Motor neuron (in vitro differentiated cells): ENCODE measurements at places on chromosomes 3 and 15. TPM values are rescaled to one million over a fixed set of nuclear protein-coding genes. Genes with fewer than 3 reads are reported as not detected.

DNA sequence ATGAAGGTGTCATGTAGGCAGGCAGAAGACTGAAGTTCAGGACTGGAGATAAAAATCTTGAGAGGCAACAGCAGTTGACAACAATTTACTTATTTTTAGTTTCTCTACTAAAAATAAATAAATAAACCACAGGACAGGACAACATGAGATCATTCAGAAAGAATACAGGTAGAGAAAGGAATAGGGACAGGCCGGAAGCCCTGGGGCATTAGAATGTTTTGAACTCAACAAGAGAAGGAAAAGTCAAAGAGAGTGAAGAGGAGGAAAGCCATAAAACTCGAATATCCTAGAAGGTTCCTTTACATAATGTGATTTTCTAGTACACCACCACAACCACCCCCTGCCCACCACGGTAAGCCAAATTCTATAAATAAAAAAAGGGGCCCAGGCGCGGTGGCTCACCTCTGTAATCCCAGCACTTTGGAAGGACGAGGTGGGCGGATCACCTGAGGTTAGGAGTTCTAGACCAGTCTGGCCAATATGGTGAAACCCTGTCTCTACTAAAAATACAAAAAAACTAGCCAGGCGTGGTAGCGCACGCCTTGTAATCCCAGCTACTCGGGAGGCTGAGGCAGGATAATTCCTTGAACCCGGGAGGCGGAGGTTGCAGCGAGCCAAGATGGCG is 4.7 kb downstream of the PIK3CB start:
- ATAC-seq: no peak

GRCh38 chr15:37709669-37710068 is 224.8 kb upstream of the TMCO5A start:
- no peak for ATAC-seq

DNA sequence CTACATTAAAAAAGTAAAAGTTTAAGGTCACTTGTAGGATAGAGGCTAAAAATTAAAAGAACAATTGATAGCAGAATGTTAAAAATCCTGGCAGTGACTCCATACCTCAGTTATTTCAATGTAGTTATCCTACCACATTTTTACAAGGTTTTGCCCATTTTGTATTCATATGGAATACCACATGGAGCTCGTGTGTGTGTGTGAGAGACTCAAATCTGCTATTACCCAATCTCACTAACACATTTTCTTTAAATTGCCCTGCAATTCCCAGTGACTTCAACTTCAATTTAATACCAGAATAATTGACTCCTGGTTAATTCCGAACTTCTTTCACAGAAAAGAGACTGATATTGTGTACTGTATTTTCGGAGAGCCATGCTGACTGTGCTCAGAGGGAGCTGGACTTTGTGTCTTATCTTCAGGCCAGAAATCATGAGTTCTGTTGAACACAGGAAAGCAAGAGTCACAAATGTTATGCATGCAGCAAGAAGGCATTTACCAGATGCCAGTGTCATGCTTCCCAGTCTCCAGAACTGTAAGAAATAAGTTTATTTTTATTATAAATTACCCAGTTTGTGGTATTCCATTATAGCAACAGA is 529.0 kb upstream of the NECTIN3 start:
- no peak for ATAC-seq

DNA sequence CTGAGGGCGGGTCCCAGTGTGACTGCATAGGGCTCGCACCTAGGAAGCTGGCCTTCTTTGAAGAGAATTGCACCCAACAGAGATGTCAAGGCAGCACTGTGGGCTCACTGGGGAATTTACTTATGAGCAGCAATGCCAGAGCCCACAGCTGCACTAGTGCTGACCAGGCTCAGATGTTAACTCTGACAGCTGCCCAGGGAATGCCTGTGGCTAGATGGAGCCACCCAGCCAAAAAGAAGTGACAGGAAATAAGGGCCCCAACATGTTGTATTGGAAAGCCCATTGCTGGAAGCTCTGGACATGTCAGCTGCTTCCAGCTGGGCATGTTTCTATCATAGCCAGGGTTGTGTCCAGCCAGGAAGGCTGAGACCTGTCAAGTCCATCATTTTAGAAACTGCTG is 90.9 kb upstream of the ZNF280D start:
- ATAC-seq: no peak

DNA sequence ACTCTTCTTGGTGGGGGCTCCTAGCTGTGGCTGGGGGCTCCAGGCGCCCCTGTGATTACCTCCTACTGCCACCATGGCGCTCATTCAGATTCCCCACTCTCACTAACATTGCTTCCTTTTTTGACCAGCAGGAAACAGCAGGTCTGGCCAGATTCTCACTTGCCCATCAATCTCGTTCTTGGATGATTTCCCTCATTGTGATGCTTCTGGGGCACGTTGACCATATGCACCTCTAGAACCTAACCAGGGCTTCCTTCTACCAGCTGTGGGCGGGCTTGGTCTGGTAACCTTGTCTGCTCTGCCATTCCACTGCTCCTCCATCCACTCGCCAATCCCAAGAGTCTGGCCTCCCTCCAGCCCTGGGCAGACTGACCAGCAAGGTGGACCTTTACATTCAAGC is 35.9 kb upstream of the PTPN23 start:
- ATAC-seq: no peak

- ATAC-seq: no peak
Observed at GRCh38 chr3:12253516-12254343, 35.1 kb upstream of the PPARG start.

DNA sequence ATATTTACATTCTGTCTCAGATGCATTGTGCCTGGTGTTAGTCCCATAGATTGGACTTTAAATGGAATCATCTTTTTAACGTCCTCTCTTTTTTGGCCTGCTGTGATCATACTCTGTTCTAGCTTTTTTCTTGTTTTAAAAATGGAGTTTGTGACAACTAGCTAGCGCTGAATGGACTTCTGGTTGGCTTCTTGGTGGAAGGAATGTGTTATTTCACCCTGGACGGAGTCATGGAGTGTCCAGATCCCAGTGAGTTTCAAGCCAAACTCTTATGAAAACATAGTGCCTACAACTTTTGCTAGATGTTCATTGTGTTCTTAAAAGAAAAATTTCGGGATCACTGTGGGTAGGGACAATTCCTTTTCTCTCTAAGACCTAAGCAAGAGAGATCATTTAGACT is 192.6 kb downstream of the TCF12 start:
- ATAC-seq: no peak

- ATAC-seq: no peak
Observed at GRCh38 chr15:25737218-25737643, 125.9 kb downstream of the ATP10A start.

DNA sequence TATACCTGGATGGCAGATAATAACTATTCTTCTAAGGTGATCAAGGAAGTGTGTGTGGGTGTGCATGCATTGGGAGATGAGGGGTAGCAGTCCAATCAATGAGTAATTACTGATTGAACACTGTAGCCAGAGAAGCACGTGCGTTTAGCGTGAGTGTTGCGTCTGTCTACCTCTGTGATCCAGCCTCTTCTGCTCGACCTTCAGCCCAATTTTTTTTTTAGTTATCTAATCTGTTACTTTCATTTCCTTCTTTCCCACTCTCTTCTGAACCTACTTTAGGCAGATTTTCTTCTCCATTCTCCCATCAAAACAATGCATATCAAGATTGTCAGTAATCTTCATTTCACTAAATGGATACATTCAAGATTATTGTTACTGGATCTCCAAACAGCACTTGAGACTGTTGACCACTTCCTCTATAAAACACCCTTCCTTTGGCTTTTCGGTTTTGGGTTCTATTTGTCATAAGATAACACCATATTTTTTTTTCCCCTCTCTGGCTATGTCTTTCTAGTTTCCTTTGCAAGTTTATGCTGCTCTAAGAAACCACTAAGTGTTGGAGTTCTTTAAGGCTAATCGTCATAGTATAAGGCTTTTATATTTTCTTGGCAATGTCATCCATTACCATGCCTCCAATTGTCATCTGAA is 41.0 kb downstream of the MCTP2 start:
- no peak for ATAC-seq

GRCh38 chr3:156260331-156260730 is 140.0 kb downstream of the KCNAB1 start:
- ATAC-seq: peak; percentile 46

DNA sequence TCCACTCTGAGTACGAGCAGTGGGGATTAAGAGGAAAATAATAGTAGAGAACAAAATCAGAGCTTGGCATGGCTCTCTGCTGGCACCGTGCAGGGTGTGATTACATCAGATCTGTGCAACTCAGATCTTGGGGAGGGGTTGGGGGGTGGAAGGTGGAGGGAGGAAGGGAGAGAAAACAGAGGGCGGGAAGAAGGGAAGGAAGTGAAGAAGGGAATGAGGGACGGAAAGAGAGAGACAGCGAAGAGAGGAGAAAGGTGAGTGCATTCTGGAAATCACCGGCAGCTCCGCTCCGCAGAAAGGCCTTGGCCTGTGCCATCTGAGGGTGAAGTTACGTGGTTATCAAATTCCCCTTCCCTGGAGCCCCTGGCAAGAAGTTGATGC is 31.0 kb upstream of the ADAMTS17 start:
- ATAC-seq: no peak

- no peak for ATAC-seq
Observed at GRCh38 chr3:143163562-143164100, 44.1 kb downstream of the CHST2 start.

DNA sequence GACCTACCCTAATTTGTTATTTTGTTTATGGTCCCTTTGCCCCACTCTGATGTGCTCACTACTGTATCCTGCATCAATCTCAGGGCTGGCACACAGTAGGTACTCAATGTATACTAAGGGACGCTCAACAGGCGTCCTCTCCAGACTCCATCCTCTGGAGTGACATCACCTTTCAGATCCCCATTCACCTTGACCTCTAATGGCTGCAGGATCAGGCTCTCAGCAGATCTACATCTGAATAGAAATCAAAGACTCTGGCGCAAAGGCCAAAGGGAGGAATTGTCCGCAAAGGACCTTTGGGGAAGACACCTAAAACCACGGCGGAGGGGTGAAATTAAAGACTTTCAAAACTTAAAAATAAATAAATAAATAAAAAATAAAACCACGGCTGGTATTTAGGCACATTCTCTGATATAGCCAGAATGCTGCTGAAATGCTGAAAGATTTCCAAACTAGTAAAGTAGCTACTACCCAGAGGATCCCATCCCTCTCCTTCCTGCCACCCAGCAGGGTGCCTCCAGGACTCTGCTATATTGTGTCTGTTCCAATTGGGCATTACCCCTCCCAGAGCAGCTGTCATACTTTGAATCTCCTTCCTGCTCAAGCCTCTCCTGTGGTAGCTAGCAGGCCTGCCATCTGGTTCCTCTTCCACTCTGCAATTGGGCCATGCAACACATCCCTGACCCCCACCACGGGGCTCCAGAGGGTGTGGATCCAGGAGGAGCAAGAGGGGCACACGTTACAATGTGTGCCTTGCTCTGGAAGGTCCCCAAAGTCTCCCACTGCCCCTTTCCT is 6.1 kb downstream of the SHF start:
- ATAC-seq: peak; percentile 17

GRCh38 chr3:149947231-149947630 is 23.5 kb downstream of the PFN2 start:
- no peak for ATAC-seq

- no peak for ATAC-seq
Observed at GRCh38 chr3:69353503-69353902, 32.4 kb downstream of the FRMD4B start.

GRCh38 chr15:88316586-88316985 is 60.0 kb upstream of the NTRK3 start:
- no peak for ATAC-seq

DNA sequence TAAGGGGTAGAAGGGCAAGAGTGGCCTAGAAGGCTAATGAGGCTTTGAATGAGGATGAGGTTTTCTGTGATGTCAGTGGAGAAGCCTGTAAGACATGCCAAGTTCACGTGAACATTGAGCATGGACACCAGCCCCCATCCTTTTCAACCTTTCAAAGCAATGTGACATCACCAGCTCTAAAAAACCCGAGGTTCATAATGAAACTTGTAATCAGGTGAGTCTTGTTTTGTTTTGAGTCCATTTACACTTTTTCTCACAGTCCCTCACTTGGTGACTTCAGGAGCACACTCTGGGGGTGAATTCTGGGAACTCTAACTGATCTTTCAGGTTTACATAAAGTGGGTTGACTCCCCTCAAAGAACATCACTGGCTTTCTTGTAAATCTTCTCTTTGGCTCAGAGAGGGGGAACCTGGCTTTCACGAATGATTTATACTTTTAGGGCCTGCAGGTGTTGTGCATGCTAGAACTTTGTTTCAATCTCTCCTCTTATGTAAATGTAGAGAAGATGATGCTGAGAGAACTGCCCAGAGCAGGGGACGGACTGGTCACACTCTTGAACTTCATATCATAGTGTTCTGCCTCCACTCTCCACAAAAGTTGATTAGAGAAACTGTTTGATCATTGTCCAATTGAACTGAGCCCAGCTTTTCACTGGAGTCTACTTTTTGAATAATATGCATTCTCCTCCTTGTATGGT is 224.7 kb upstream of the SATB1 start:
- ATAC-seq: no peak

DNA sequence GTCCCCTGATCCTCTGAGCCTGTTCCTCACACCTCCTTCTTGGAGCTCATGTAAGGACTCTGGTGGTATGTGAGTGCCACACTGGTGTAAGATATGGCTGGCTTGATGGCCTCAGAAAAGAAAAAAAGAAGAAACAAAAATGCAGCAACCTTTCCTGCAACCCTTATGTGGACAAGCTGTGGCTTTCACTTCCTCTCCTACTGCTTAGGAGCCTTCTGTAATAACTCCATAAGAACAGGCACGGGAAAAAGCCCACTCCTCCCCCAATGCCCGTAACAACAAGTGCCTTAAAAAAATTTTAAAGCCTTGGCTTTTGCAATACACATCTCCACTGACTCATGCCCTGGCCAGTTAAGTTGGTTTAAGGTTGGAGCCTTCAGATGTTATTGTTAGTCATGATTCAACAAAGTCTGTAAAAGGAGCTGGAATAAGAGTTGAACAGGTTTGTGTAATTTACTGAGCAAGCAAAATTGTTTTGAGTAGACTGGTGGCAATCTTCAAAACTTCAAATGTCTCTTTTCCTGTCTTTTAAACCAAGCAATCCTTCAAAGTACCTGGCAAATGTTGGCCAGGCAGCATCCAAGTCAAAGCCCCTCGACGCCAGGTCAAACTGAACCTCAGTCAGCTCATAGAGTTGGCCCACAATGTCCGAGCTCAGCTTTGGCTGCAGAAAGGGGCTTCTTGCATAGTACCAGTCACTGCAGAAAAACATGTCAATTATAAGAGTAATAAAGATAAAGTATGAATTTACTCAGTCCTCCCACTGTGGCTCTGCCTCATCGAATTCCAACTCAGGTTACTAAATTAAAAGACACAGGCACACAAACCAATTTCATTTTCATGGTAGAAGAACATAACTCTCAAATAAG is 22.9 kb downstream of the FYCO1 start:
- no peak for ATAC-seq

- no peak for ATAC-seq
Observed at GRCh38 chr15:101112336-101113113, 139.3 kb downstream of the CHSY1 start.

GRCh38 chr3:195522254-195523023 is 20.7 kb downstream of the PPP1R2 start:
- ATAC-seq: no peak

The CYP1A1 gene
- 1.1 and 1.2 TPM in 2 replicates for total RNA-seq

The PLA2G4D gene
- 0.08 and 0.09 TPM in 2 replicates for total RNA-seq

The ROBO1 gene
- total RNA-seq: 66.3 and 70.6 TPM in 2 replicates

The MME gene
- total RNA-seq: 0.30 and 0.86 TPM in 2 replicates

The CFAP44 gene
- 5.9 and 6.6 TPM in 2 replicates for total RNA-seq

The SLCO2A1 gene
- 2.1 and 5.1 TPM in 2 replicates for total RNA-seq

The KCNMB2 gene
- 0.32 and 0.36 TPM in 2 replicates for total RNA-seq

The C3orf49 gene
- total RNA-seq: 0.32 and 0.47 TPM in 2 replicates

The IL5RA gene
- 0.24 and 0.38 TPM in 2 replicates for total RNA-seq
